ENCODE measurements at places on chromosomes 3 and 15. TPM values are rescaled to one million over a fixed set of nuclear protein-coding genes. Genes with fewer than 3 reads are reported as not detected.

Gene CKMT1B
- 128 TPM for polyA plus RNA-seq

Gene PAQR9
- polyA plus RNA-seq = not detected

Gene VWA5B2
- 0.23 TPM for polyA plus RNA-seq

Gene PCLAF
- polyA plus RNA-seq = 83.0 TPM

Gene MKRN3
- polyA plus RNA-seq = 1.1 TPM

Gene LDHAL6B
- not detected for polyA plus RNA-seq

Gene SGO1
- 0.60 TPM for polyA plus RNA-seq

Gene TRPM1
- 0.12 TPM for polyA plus RNA-seq

Gene MBD4
- polyA plus RNA-seq = 11.8 TPM

Gene MGLL
- 110 TPM for polyA plus RNA-seq

Gene ST6GAL1
- 6.5 TPM for polyA plus RNA-seq

Gene TTC23
- 7.2 TPM for polyA plus RNA-seq

Gene CYP11A1
- polyA plus RNA-seq = 0.22 TPM

Gene SIDT1
- polyA plus RNA-seq = 6.0 TPM

Gene ALDH1A3
- polyA plus RNA-seq = 13.2 TPM

Gene C2CD4B
- 1.7 TPM for polyA plus RNA-seq

Gene CAMK2N2
- not detected for polyA plus RNA-seq

Gene FAM81A
- 2.8 TPM for polyA plus RNA-seq

Gene MEIS2
- polyA plus RNA-seq = 1.4 TPM

Gene GOLGA6D
- polyA plus RNA-seq = not detected

Gene TIMP4
- polyA plus RNA-seq = 3.5 TPM

All from sigmoid colon (tissue), 7 donors.